SHP77 treated with DMSO at 0.1 percent for 48 hours (cell line): ENCODE measurements at places on chromosomes 16 and 17.

GRCh38 chr17:68516732-68517131 is 4.5 kb downstream of the PRKAR1A start:
- DNase-seq: no peak

- no peak for DNase-seq
Observed at GRCh38 chr17:73029991-73030390, 62.5 kb downstream of the SLC39A11 start.

- no peak for DNase-seq
Observed at GRCh38 chr16:58094791-58095574, 34.2 kb downstream of the CFAP20 start.

GRCh38 chr16:84448444-84448843 is 56.0 kb downstream of the MEAK7 start:
- no peak for DNase-seq

DNA sequence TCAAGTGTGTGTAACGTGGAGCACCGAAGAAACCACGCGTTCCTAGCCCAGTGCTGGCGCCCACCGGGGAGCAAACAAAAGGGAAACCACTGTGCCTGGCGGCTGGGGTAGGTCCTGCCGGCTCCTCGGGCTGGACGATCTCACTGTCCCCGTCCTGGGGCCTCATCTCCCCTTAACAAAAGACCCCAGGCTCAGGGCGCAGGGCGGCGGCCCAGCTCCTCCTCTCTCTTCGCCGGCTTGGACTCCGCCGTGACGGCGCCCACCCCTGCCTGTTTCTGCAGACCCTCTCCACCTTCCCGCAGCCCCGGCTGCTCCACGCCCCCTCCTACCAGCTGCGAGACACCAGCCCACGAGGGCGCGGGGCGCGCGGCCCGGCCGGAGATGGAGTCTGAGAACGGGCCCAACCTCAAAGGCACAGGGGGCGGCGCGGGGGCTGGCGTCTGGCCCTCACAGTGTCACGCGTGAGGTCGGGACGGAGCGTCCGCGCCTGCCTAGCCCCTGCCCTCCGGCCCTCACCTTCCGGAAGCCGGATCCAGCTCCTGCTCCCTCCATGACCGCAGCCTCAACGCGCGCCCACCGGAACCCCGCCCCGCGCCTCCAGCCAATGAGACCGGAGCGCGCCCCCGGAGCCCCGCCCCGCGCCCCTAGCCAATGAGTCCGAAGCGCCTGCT is at the start of gene CENPX:
CENPX (minus strand) TSS at position 569 of the 671 bp plus-strand sequence; CDS start at position 552, 17 bp downstream.
- DNase-seq: no peak
